ENCODE measurements at places on chromosomes 11 and 22. TPM values are rescaled to one million over a fixed set of nuclear protein-coding genes. Genes with fewer than 3 reads are reported as not detected.

Gene SCGB1C1
- total RNA-seq = not detected

DNA sequence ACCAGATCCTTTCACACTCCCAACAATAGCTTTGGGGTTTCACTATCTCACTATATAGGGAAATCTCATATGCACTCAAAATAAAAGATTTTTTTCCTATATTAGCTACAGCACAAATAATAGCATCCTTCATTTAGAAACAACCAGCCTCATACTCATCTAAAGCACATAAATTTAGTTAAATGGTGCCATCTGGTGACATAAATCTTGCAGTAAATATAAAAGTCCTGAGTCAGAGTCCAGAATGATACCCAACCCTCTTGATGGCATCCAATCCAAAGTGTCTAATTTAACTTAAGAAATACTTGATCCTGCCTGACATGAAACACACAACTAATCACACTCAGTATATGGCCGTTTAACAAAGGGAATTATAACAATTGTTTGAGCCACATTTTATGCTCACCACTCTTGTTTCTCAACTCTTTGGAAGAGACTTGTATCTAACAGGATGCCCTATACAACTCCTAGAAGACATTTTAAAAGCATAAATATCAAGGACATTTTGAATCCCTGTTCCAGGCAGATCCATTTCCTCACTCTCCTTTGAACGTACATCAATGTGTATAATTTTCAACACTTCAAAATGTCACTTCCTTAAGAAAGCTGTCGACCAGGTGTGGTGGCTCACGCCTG, 36.2 kb downstream of the DLG2 start:
- no peak overlapping the region for H3K4me3 ChIP-seq
- no peak overlapping the region for H3K27ac ChIP-seq
- no peaks in the 10 kb centered on the region for H3K36me3 ChIP-seq
- no peaks in the 10 kb centered on the region for H3K27me3 ChIP-seq

DNA sequence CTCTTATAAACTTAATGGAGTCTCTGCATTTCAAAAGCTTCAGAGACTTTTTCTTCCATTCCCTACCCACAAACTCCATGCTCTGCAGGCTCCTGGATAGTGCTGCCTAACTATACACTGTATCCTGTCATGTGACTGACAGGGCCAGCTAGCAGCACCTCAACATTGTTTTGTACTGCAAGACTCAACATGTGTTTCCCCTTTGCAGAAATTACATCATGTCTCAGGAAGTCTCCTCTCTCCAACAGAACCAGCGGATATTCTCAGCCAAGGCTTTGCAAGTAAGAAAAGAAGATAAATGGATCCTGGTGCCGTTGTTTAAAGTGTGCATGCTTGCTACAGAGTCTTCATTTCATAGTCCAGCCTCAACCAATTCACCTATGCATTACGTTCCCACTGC, 164.0 kb upstream of the UBASH3B start:
- DNase-seq = peak; percentile 37
- peak overlapping the region; percentile 48 for H3K27ac ChIP-seq
- no peaks in the 10 kb centered on the region for H3K36me3 ChIP-seq
- H3K4me3 ChIP-seq = no peak overlapping the region
- H3K27me3 ChIP-seq = no peaks in the 10 kb centered on the region

DNA sequence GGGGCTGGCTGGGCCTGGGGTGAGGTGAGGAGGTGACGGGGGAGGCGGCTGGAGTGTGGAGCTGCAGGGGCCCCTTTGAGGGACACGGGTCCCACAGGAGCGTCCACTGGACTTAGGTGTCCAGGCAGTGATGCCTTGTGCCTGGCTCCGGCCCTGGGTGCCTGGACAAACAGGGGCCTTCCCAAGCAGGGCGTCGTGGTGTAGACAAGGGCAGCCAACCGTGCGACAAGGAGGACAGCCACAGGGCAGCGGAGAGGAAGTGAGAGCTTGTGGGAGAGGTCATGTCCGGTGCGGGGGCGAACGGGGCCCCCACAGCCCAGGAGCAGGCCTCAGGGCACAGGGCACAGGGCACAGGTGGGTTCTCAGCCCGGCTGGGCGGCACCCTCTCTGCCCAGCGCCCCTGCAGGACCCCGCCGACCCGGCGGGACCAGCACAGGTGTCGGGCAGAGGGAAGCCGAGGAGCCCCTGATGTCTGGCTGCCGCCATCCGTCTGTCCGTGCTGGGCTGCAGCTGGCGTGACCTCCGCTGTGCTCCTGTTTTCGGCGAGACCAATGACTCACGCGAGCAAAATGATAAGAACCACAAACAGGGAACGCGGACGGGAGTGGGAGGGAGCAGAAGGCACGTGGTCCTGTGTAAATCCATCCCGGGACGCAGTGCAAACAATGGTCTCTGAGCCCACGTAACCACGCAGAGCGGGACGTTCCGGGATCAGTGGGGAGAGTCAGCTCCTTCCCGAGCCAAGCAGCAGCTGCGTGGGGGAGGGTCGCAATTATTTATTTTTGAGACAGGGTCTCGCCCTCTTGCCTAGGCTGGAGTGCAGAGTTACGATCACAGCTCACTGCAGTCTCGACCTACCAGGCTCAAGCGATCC, 49.1 kb upstream of the A4GALT start:
- H3K36me3 ChIP-seq = no peaks in the 10 kb centered on the region
- no peak overlapping the region for H3K27ac ChIP-seq
- peak; percentile 77 for DNase-seq
- peak overlapping the region; percentile 28 for H3K4me3 ChIP-seq
- no peaks in the 10 kb centered on the region for H3K27me3 ChIP-seq
- H3K4me1 ChIP-seq = peaks cover 5% of the 10 kb centered on the region

Gene KCNE3
- total RNA-seq = 3.3 TPM

GRCh38 chr11:65096926-65097325, 912 bp downstream of the VPS51 start:
- H3K36me3 ChIP-seq = no peaks in the 10 kb centered on the region
- peaks cover 27% of the 10 kb centered on the region for H3K4me1 ChIP-seq
- DNase-seq = no peak

DNA sequence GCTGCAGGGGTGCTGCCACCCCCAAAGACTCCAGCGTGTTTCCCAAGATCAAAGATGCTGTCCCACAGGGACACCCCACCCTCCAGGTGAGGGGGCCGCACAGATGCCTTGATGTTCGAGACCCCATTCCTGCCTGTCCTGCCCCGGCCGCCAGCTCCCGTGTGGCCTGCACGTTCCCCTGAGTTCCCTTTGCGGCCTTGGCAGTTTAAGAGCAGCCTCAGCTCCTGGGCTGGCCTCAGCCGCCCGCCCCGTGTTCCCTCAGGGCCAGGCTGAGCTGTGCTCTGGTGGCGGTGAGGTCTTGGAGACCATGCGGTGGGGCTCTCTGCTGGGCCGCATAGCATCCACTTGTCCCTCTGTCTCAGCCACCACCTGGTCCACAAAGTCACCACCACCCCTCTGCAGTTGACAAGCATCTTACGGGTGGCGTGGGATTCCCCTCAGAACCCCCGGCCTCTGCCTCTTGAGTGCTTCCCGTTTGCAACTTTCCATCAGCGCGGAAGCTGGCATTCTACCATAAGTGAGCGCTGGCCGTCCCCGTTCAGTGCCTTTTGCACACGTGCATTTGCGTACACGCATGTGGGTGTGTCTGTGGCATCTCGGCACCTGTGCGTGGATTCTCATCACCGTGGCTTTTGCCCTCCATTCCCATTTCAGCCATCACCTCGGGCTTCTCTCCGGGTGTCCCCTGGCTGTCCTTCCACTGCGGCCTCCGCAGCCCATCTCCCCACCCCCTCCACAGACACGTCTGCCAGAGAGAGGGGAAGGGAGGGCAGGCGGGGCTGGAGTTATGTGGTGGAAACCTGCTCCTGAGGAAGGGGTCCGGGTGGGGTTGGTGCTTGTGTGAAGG, 35.9 kb downstream of the CTTN start:
- no peak overlapping the region for H3K4me3 ChIP-seq
- no peak overlapping the region for H3K27ac ChIP-seq
- no peak for DNase-seq
- no peaks in the 10 kb centered on the region for H3K27me3 ChIP-seq

DNA sequence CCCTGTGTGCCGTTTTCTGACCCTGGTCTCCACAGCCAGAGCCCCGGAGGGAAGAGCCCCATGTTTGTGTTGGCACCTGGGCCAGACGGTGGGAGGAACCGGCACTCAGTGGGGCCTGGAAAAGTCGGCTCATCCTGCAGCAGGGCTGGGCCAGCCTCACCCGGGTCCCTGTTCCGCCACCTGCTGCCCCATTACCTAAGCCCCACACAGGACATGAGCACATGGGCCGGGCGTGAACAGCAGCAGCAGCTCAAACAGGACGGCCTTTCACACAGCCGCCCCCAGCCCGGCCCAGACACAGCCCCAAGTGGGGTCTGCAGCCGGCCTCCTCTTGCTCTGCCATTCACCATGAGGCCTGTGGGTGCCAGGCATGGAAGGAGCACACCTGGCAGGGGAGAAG, 302.4 kb downstream of the MN1 start:
- DNase-seq = no peak
- H3K36me3 ChIP-seq = no peaks in the 10 kb centered on the region
- no peaks in the 10 kb centered on the region for H3K27me3 ChIP-seq
- H3K4me3 ChIP-seq = no peak overlapping the region
- H3K27ac ChIP-seq = no peak overlapping the region

Gene FZD4
- 22.1 TPM for total RNA-seq

DNA sequence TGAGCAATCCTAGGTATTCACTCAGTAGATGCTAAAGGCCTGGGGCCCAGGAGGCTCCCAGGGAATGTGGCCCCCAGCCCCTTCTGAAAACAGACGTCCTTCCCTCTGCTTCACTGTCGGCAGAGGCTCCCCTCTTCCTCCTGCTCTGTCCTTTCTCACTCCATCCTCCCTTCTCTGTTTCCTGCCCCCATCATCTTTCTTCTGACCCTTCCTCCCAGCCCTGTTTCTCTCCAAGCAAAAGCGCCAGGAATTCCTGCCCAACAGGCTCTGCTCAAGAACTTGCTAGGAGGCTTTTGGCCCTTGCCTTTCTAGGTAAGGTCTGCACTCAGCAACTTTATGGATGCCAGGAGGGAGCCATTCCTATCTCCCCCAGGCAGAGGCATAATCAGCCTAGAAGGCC, 300.5 kb downstream of the NTM start:
- no peak for DNase-seq
- H3K27ac ChIP-seq = no peak overlapping the region
- no peaks in the 10 kb centered on the region for H3K4me1 ChIP-seq
- no peaks in the 10 kb centered on the region for H3K36me3 ChIP-seq
- H3K27me3 ChIP-seq = no peaks in the 10 kb centered on the region

DNA sequence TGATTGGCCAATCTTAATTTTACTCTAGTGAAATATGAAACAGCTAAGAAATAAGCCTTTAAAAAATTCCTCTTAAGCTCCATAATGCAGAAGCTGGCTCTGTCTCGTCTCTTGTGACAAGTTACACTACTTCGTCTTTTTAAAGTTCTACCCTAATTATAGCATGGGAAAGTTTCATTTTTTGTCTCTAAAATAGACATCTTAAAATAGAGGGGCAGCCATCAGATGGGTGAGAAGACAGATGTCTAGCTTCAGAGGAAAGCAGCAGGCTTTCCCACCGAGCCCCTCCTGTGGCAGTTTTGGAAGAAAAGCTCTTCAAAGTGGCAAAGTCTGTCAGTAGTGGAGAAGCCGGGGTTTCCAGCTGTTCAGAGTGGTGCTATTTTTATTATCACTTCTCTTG, 39.5 kb downstream of the XRRA1 start:
- DNase-seq = no peak
- no peak overlapping the region for H3K27ac ChIP-seq
- H3K36me3 ChIP-seq = peaks cover 93% of the 10 kb centered on the region
- H3K4me1 ChIP-seq = peaks cover 12% of the 10 kb centered on the region
- no peaks in the 10 kb centered on the region for H3K27me3 ChIP-seq

Gene POU2AF3
- total RNA-seq = not detected

All from heart left ventricle (tissue), 16 donors.